ENCODE measurements at places on chromosomes 2 and 18.

DNA sequence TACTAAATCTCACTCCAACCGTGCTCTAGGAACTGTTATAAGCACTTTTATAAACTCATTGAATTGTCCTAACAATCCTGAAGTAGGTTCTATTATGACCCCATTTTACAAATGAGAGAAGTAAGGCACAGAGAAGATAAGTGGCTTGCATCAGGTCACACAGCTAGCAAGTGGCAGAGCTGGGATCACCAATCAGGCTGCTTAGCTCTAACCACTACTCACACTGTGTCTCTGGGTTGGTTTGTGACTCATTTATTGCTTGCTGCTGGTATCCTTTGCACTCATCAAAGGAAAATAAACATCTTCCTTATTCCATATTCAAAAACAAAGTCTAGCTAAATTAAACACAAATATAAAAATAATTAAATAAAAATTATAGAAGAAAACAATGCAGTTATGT lies 42.5 kb upstream of the IL1R2 start:
- no peak overlapping the region for H3K27ac ChIP-seq
- no peaks in the 10 kb centered on the region for H3K36me3 ChIP-seq
- peaks cover 5% of the 10 kb centered on the region for H3K27me3 ChIP-seq
- no peak for DNase-seq
- H3K4me3 ChIP-seq: no peak overlapping the region
- no peaks in the 10 kb centered on the region for H3K4me1 ChIP-seq

DNA sequence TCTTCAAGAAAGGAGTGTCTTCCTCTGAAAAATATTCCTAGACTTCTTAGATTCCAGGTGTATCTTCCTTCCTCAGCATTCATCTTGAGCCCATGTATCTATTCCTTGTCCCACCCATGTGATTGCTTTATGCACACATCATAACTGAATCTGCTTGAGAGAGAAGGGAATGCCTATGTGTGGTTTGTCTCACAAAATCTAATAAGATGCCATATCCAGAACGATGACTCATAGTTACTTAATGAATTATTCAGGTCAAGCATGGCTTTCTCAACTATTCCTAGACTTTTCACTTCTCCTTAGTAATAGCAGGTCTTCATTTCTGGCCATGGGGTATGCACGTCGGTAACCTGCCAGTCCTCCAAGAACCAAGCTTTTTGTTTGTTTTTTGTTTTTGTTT lies 121.8 kb downstream of the SETBP1 start:
- no peak for DNase-seq
- H3K27ac ChIP-seq: peak overlapping the region; percentile 100
- H3K4me1 ChIP-seq: peaks cover 49% of the 10 kb centered on the region
- no peaks in the 10 kb centered on the region for H3K27me3 ChIP-seq

DNA sequence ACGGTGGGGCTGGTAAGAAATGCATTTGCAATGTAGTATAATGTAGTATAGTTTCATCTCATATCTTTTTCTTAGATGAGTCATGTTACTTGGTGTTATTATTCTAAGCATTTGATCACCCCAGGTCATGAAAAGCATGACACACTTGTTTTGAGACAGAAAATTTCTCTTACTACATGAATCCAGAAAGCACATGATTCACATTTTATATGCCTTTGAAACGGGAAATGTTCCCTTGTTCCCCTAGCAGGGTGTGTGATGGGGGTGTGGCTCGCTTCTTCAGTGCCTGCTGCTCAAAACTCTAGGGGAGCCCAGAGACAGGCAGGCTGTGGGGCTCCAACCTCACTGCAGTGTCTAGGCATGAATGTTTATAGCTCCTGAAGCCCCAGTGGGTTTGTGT lies 116.0 kb upstream of the RAB27B start:
- DNase-seq: no peak
- peak overlapping the region; percentile 83 for H3K27ac ChIP-seq
- H3K36me3 ChIP-seq: no peaks in the 10 kb centered on the region
- H3K4me1 ChIP-seq: peaks cover 18% of the 10 kb centered on the region
- no peaks in the 10 kb centered on the region for H3K27me3 ChIP-seq
- H3K4me3 ChIP-seq: no peak overlapping the region

GRCh38 chr2:138147796-138148195 lies 183.5 kb downstream of the HNMT start:
- H3K4me3 ChIP-seq: no peak overlapping the region
- H3K4me1 ChIP-seq: no peaks in the 10 kb centered on the region
- H3K27ac ChIP-seq: no peak overlapping the region
- peaks cover 2% of the 10 kb centered on the region for H3K36me3 ChIP-seq
- no peak for DNase-seq

DNA sequence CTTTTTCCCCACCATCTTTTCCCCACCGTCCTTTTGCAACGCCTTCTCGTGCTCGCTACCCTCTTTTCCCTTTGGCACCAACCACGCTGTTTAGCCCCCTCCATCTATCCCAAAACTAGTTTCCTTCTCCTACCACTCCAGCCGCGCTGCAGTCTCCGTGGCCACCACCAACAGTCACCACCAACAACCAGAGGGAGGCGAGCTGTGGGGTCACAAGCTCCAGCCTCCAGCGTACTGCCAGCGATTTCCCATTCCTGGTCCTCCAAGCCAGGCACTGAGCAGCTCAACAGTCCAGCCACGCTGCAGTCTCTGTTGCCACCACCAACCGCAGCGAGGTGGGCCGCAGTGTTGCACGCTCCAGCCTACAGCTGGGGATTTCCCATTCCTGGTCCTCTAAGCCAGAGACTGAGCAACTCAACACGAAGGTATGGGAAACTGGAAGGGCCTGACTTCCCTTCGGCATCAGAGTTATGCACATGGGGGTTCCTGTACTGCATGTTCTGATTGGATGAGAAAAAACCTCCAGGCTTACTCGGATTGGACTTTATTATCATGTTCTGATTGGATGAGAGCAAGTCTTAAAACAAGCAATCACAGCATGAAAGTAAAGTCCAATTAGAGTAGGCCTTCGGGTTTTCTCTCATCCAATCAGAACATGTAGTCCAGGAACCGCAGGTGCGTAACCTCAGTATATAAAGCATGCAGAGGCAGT lies 42.3 kb upstream of the IMP4 start:
- DNase-seq: peak; percentile 75
- no peaks in the 10 kb centered on the region for H3K4me1 ChIP-seq
- no peak overlapping the region for H3K27ac ChIP-seq
- H3K4me3 ChIP-seq: no peak overlapping the region
- peaks cover 26% of the 10 kb centered on the region for H3K27me3 ChIP-seq

- peak overlapping the region; percentile 100 for H3K4me3 ChIP-seq
- H3K36me3 ChIP-seq: peaks cover 2% of the 10 kb centered on the region
- H3K27ac ChIP-seq: peak overlapping the region; percentile 100
- peaks cover 36% of the 10 kb centered on the region for H3K4me1 ChIP-seq
Observed at GRCh38 chr18:11849841-11850634, 1.2 kb upstream of the CHMP1B start.

DNA sequence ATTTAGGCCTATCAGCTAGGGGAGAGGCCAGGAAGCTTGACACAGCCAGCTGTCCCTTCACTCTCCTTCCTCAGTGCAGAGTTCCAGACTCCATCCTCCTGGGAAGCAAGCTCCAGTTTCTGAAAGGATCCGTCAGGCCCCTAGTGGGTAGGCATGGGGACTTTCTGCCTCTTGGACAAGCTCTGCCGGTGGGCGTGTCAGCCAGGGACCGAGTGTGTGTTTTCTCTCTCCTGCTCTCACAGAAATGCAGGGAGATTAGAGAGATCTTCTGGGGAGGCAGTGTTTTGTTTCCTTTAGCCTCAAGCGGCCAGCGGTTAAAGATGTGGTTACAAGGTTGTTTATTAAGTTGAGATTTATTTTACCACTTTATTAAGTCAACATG lies 29.9 kb upstream of the OTOS start:
- peaks cover 42% of the 10 kb centered on the region for H3K27me3 ChIP-seq
- H3K4me1 ChIP-seq: no peaks in the 10 kb centered on the region
- peak; percentile 14 for DNase-seq
- H3K27ac ChIP-seq: no peak overlapping the region
- peaks cover 3% of the 10 kb centered on the region for H3K36me3 ChIP-seq

- H3K27ac ChIP-seq: no peak overlapping the region
- no peaks in the 10 kb centered on the region for H3K36me3 ChIP-seq
- DNase-seq: no peak
- H3K27me3 ChIP-seq: no peaks in the 10 kb centered on the region
Observed at GRCh38 chr2:45851576-45852304, 200.3 kb downstream of the PRKCE start.

DNA sequence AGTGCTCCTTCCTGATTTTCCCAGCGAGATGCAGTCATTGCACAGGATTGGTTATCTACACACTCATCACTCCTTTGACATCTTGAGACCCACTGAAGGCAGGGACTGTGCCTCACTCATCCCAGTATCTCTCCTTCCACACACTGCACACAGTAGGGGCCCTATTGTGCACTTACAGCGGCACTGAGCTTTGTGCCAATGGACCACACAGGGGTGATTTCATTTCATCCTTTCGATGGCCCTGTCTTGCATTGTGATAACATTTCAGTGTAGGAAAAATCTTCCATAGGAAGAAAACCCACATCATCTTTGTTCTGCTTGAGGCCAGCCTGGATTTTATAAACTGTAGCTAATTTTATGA lies 11.0 kb upstream of the LRRFIP1 start:
- no peak overlapping the region for H3K4me3 ChIP-seq
- no peaks in the 10 kb centered on the region for H3K36me3 ChIP-seq
- peaks cover 43% of the 10 kb centered on the region for H3K4me1 ChIP-seq
- H3K27ac ChIP-seq: peak overlapping the region; percentile 75
- no peaks in the 10 kb centered on the region for H3K27me3 ChIP-seq

GRCh38 chr2:207162316-207162715 lies 3.4 kb downstream of the KLF7 start:
- H3K4me1 ChIP-seq: peaks cover 66% of the 10 kb centered on the region
- peaks cover 3% of the 10 kb centered on the region for H3K36me3 ChIP-seq
- peak overlapping the region; percentile 97 for H3K27ac ChIP-seq
- no peaks in the 10 kb centered on the region for H3K27me3 ChIP-seq

GRCh38 chr2:59000796-59001195 lies 759.7 kb upstream of the FANCL start:
- no peak for DNase-seq
- no peaks in the 10 kb centered on the region for H3K36me3 ChIP-seq
- H3K4me1 ChIP-seq: peaks cover 9% of the 10 kb centered on the region
- no peak overlapping the region for H3K27ac ChIP-seq
- H3K27me3 ChIP-seq: no peaks in the 10 kb centered on the region

DNA sequence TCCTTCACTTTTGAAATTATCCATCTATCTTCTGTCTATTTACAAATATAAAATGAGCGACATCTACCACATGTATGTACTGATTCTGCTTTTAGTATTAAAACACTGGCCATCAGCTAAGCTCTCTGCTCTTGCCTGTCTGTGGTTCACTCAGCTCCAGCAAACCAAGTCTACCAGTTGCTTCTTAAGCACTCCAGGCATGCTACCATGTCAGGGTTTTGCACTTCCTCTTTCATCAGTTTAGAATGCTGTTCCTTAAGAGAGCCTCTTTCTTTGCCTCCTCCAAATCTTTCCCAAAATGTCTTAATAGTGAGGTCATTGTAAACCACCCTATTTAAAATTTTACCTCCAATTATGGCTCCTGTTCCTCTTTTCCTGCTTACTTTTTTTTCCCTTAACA lies 59.5 kb downstream of the SCN3A start:
- H3K27ac ChIP-seq: no peak overlapping the region
- H3K36me3 ChIP-seq: no peaks in the 10 kb centered on the region
- DNase-seq: no peak
- no peaks in the 10 kb centered on the region for H3K4me1 ChIP-seq

DNA sequence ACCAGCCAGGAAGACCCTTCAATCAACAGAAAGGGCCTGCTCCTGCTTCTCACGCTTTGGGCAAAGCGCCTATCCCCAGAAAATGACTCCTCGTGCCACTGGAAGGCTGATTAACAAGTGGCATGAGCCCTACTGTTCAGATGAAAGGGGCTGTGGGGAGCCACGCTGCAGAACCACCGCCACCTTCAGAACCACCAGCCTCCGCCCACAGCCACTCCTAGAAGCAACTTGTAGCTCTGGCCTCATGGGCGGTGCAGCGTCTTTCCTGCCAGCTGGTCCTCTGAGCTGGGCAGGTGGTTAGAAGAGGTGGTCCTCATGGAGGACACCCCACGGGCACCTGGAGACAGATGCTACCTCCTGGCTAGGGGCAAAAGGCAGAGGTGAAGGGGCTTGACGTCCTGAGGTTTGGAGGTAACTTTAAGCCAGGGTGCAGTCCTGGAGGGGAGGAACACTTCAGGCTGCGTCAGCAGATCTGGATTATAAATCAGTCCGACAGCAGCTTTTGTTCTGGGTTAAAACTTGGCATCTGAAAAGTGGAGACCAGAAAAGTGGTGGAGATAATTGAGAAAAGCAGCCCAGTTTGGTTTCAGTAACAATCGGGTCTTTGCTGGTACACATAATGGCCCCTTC lies 861 bp upstream of the SEMA4C start:
- H3K4me3 ChIP-seq: peak overlapping the region; percentile 62
- H3K4me1 ChIP-seq: peaks cover 26% of the 10 kb centered on the region
- no peak overlapping the region for H3K27ac ChIP-seq
- no peak for DNase-seq
- no peaks in the 10 kb centered on the region for H3K27me3 ChIP-seq

- H3K27me3 ChIP-seq: peaks cover 2% of the 10 kb centered on the region
- H3K27ac ChIP-seq: no peak overlapping the region
- H3K4me3 ChIP-seq: no peak overlapping the region
- no peaks in the 10 kb centered on the region for H3K36me3 ChIP-seq
- DNase-seq: no peak
- no peaks in the 10 kb centered on the region for H3K4me1 ChIP-seq
Observed at GRCh38 chr2:44107086-44107740, 61.5 kb upstream of the PPM1B start.

DNA sequence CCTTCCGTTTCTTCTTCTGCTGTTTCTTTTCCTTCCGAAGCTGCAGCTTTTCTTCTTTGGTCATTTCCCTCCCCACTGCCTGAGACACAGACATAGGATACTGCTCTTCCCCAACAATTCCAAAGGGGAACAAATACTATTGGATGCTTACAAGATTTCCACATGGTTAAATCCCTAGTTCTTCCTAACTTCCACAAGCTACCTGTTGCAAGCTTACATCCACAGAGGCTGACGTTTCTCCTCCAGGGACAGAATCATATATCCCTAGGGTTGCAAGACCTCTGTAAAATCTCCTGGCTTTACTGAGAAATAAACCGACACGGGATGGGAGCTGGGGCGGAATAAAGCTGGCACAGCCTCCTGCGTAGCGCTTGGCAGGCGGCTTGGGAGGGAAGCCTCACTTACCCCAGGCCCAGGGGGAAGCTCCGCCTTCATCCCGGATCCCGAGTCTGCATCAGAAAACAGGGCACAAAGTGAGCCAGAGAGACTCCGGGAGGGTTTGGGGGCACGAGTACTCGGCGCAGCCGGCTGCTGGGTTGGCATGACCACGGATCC lies 590 bp downstream of the EIF2B4 start:
- peaks cover 30% of the 10 kb centered on the region for H3K36me3 ChIP-seq
- DNase-seq: no peak

- H3K4me3 ChIP-seq: no peak overlapping the region
- no peaks in the 10 kb centered on the region for H3K27me3 ChIP-seq
- no peak for DNase-seq
- no peaks in the 10 kb centered on the region for H3K36me3 ChIP-seq
- H3K27ac ChIP-seq: no peak overlapping the region
- no peaks in the 10 kb centered on the region for H3K4me1 ChIP-seq
Observed at GRCh38 chr2:48269117-48269822, 260.7 kb upstream of the STON1 start.

- peak overlapping the region; percentile 99 for H3K27ac ChIP-seq
- DNase-seq: no peak
- H3K27me3 ChIP-seq: no peaks in the 10 kb centered on the region
- peaks cover 8% of the 10 kb centered on the region for H3K36me3 ChIP-seq
- peak overlapping the region; percentile 99 for H3K4me3 ChIP-seq
Observed at GRCh38 chr18:267380-267687, 513 bp downstream of the THOC1 start.
